ENCODE measurements at places on chromosomes 16 and 17.
A peak's percentile ranks its signal among the peaks of the same experiment; 100 is the strongest.

DNA sequence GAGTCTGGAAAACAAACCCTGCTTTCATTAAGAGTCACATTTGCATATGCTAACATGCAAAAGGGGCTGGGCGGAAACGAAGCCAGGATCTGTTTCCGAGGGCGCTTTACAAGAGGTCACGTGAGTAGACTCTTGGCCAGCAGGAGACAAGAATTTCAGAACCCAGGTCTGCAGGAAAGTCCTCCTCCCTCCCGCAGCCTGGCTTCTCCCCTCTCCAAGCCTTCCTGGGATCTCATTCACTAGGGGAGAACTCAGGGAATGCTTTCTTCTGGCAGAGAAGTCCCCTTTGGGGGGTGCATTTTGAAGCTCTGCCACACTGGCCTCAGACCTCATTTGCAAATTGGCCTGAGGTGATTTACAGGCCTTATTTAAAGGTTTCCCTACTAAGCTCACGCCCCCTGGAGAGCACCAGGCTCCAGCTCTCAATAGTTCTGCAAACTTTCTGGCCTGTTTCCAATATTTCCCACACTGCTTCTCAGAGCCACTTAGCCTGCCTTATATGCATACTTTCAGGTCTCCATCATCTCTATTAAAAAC, 57.2 kb upstream of the CACNG5 start:
- ATAC-seq, result no peak

DNA sequence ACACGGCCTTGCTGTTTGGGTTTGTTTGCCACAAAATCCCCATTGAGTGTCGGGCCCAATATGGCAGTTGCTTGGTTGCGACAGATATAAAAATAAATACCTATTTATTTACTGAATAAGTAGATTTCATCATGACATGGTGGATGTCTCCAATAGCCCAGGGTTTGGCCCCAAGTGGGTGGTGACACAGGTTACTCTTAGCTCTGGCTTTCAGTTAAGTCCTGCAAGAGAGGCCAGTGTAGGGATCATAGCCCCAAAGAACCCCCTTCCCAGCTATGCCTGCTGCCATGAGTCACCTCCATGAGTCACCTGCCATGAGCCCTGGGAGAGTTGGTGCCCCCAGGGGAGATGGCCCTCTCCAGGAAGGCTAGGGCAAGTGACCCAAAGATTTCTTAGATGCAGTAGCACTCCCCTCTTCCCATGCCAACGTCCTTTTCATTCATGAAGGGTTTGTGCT, 78.7 kb upstream of the LGALS9 start:
- ATAC-seq, result no peak

- no peak for ATAC-seq
Measured at GRCh38 chr16:54173490-54173889, 113.1 kb downstream of the IRX3 start.

- ATAC-seq, result peak; percentile 49
Measured at GRCh38 chr16:70788668-70789594, 12.0 kb downstream of the VAC14 start.

DNA sequence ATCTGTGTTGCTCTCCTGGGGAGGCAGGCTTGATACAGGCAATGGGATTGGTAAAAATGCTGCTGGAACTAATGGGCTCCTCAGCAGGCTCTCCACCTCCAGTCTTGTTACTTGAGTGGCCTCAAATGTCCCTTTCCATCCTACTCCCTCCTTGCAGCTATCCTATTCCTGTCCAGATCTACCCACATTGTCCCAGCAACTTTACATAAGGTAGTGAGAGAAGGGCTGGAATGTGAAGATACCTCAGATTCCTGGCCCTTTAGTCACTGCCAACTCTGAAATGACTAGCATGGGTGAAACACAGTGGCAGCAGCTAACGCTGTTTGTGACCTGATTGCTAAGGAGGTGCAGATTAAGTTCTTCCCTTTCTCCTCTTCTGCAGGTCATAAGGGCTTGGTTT, 210.1 kb upstream of the HS3ST4 start:
- ATAC-seq, result no peak

DNA sequence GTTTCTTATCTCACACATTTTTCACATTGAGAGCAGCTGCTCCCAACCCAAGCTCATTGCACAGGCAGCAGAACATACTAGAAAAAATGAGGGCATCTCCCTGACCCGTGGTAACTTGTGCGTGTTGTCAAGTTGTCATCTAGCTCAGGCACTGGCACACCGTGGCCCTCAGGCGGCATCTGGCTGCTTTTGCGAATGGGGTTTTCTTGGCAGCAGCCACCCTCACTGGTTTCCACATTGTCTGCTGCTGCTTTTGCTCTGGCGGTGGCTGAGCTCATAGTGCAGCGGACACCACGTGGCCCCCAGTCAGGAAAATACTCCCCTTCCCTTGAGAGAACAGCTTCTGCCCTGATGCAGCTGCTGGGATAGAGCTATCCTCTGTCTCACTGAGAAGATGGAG, 9.4 kb upstream of the TEDC2 start:
- ATAC-seq, result no peak

DNA sequence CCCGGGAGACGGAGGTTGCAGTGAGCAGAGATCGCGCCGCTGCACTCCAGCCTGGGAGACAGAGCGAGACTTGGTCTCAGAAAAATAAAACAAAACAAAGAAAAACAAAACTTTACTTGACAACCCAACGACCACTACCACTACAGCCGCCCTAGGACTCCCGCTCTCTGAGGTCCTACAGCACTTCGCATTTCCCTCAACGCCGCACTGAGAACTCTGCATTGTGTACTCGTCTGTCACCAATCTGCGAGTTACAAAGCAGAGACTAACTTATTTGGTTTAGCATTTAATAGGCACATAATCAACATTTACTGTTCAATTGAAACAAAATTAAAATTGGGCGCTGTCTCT, 479 bp upstream of the ZNF207 start:
- peak; percentile 26 for ATAC-seq

DNA sequence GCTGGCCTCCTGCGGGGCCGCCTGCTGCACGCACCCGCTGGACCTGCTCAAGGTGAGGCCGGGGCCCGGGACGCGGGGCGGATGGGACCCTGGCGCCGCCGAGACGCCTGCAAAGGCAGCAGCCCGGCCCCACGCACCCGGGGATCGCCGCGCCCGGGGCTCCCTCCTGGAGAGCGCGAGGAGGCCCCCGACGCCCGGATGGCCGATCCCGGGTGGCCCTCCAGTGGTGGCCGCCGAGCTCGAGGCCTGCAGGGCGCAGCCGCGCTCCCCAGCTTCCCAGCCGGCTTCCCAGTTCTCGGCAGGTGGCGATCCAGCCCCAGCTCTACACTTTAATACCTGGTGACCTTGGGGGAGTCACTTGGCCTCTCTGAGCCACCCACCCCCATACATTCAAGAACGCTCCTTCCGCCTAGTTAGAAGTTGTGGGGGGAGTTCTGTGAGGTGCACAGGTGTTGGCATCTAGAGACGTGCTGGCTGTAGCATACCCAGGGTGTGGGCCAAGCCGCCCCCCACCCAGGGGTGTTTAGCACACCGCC, 452 bp downstream of the SLC25A10 start:
- peak; percentile 38 for ATAC-seq

- no peak for ATAC-seq
Measured at GRCh38 chr16:51996516-51996915, 550.4 kb downstream of the TOX3 start.

- ATAC-seq, result no peak
Measured at GRCh38 chr17:3845291-3845620, 790 bp downstream of the NCBP3 start.

- ATAC-seq, result peak; percentile 34
Measured at GRCh38 chr16:85465328-85466303, 147.5 kb upstream of the GSE1 start.

GRCh38 chr16:82197540-82198240, 27.7 kb upstream of the MPHOSPH6 start:
- ATAC-seq, result no peak
